ENCODE measurements at places on chromosomes 6 and 20. TPM values are rescaled to one million over a fixed set of nuclear protein-coding genes. Genes with fewer than 3 reads are reported as not detected.

GRCh38 chr6:108942556-108943492, 94.6 kb downstream of the ARMC2 start:
- H3K4me3 ChIP-seq = no peak overlapping the region
- no peaks in the 10 kb centered on the region for H3K27me3 ChIP-seq
- peaks cover 72% of the 10 kb centered on the region for H3K4me1 ChIP-seq
- H3K27ac ChIP-seq = peak overlapping the region; percentile 87
- DNase-seq = no peak

- no peak overlapping the region for H3K27ac ChIP-seq
- no peaks in the 10 kb centered on the region for H3K36me3 ChIP-seq
- peaks cover 75% of the 10 kb centered on the region for H3K27me3 ChIP-seq
Observed at GRCh38 chr6:50826037-50826761, 7.5 kb downstream of the TFAP2B start.

- no peaks in the 10 kb centered on the region for H3K27me3 ChIP-seq
- H3K4me3 ChIP-seq = no peak overlapping the region
- H3K36me3 ChIP-seq = no peaks in the 10 kb centered on the region
Observed at GRCh38 chr20:41248368-41249024, 69.0 kb downstream of the ZHX3 start.

DNA sequence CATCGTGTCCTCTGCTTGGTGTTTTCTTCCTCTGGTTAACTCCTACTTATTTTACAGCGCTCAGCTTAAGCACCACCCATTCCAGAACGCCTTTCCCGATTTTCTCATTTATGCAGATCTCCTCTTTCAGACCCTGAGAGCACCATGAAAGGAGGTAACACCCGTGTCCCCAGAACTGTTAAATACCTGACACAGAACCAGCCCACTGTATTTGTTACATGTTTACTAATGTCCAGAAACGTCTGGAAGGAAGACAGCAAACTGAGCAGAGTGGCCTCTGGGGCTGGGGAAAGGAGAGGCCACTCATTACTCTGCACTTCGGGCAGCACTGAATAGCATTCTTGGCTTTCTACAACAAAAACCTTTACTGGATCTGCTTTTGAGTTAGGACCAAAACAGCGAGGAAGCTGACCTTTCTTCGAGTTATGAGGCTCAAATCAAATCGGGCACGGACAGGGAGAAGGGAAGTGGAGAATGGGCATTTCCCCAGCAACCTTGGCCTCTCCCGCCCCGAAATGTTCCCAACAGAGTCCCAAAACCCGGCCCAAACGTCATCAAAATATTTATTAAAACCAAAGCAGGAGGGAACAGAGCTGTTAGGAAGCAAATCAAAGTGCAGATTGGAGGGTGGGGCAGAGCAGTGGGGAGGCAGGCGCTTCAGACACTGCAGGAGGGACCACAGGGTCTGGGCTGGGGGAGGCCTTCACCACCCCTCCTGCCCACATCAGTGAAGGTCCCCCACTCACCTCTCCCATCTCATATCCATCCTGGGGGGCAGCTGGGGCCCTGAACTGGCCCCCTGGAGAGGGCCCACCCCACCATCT, 1.1 kb upstream of the NECAB3 start:
- H3K27ac ChIP-seq = peak overlapping the region; percentile 94
- peaks cover 23% of the 10 kb centered on the region for H3K4me1 ChIP-seq
- DNase-seq = peak; percentile 18
- H3K27me3 ChIP-seq = no peaks in the 10 kb centered on the region

- no peak overlapping the region for H3K27ac ChIP-seq
- no peak overlapping the region for H3K4me3 ChIP-seq
- no peak for DNase-seq
- peaks cover 9% of the 10 kb centered on the region for H3K4me1 ChIP-seq
Observed at GRCh38 chr20:11426948-11427347, 490.7 kb upstream of the BTBD3 start.

DNA sequence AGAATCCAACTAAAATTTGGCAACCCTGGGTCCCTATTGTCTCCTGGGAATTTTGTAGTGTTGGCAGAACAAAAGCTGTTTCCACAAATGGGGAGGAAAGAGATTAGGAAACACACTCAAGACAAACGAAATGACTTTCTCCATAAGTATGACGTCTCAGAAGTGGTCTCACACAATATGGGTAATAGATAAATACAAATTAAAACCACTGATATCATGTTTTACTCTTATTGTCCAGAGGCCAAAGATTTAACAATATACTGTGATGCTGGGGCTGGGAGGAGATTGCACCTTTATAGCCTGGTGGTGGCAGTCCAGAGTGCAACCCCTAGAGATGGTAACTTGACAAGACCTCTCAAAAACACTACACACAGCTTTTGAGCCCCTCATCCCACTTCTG, 18.6 kb downstream of the FKBP1A start:
- H3K27ac ChIP-seq = peak overlapping the region; percentile 63
- no peaks in the 10 kb centered on the region for H3K27me3 ChIP-seq
- H3K4me1 ChIP-seq = peaks cover 70% of the 10 kb centered on the region
- no peak for DNase-seq

Gene ZSCAN23
- total RNA-seq = not detected

Data from gastrocnemius medialis (tissue), 4 donors.